ENCODE measurements at places on chromosomes 4 and X.

- DNase-seq = no peak
Observed at GRCh38 chr4:128574706-128575105, 234.8 kb upstream of the JADE1 start.

GRCh38 chrX:72062916-72063315, 68.8 kb downstream of the RTL5 start:
- no peak for DNase-seq

DNA sequence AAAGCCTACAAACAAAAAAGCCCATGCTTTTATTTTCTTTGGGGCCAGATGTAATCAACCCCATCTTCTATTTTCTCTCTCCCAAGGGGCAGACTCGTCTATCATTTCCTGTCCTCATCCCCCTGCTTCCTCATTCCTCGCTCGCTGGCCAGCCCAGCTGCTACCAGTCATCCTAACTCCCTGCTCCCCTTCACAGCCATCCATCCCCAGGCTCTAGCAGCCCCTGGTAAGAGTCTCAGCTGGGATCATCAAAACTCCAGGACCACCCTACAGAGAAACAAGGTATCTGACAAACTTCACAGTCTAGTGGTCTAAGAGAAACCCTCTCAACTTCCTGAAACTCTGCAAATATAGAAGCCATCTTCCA, 23.6 kb downstream of the SH3KBP1 start:
- DNase-seq = no peak

DNA sequence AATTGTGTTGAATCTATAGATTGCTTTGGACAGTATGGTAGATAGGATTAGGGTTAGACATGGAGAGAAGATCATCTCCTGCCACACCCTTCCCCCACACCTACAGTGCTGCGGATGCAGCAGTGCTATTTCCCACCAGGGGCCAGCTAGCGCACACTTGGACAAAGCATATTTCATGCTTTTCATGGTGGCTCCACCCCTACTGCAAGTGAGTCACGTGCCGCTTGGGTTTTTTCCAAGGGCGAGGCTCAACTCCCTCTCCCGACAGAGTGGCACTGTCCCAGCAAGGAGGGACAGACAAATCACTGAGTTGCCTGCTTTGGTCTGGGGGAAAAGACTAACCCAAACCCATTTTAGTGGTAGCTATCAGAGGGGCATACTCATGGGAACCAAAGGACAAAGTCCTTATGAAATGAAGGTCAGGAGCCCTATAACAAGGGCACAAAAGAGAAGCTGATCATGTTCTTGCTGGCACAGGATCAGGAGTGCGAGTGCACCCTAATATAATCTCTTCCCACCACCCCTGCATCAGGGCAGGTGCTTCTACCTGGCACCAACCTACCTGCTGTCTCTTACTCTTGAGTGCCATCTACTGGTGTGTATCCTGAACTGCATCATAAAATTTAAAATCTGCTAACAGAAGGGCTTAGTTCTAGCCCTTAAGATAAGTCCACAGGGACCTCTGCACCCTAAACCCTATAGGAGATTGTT, 55.1 kb upstream of the PGAM4 start:
- DNase-seq = no peak

GRCh38 chr4:186812592-186812991, 88.9 kb upstream of the FAT1 start:
- DNase-seq = no peak

DNA sequence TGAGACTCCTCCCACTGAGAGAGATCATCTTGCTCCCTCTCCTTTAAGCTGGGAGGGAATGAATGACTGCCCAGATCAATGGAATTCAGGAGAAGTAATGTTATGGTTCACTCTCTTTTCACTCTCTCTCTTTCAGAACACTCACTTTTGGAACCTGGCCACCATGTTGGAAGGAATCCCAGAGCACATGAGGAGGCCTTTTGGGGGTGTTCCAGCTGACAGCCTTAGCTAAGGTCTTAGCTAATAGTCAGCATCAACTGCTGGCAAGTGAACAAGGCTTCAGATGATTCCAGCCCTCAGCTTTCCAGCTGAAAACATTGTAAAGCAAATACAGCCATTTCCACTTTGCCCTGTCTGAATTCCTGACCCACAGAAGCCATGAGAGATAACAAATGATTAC, 124.0 kb upstream of the CLNK start:
- no peak for DNase-seq

GRCh38 chr4:73189274-73189810, 69.3 kb downstream of the ANKRD17 start:
- no peak for DNase-seq
